ENCODE measurements at places on chromosomes 1 and 21. TPM values are rescaled to one million over a fixed set of nuclear protein-coding genes. Genes with fewer than 3 reads are reported as not detected.

The WDR64 gene
- 0.35 TPM for total RNA-seq

The TMEM79 gene
- total RNA-seq = 3.2 TPM

The FOXE3 gene
- not detected for total RNA-seq

The PRKAA2 gene
- total RNA-seq = not detected

The ASAP3 gene
- 6.4 TPM for total RNA-seq

The ERRFI1 gene
- total RNA-seq = 1.8 TPM

The C1QA gene
- total RNA-seq = not detected

The AMY1B gene
- total RNA-seq = not detected

The CHIT1 gene
- 0.13 TPM for total RNA-seq

The PSRC1 gene
- 1.7 TPM for total RNA-seq

GRCh38 chr1:215637041-215637573 is 70.0 kb downstream of the KCTD3 start:
- no peak for DNase-seq

GRCh38 chr1:192559115-192560006 is 16.2 kb upstream of the RGS1 start:
- DNase-seq = no peak

DNA sequence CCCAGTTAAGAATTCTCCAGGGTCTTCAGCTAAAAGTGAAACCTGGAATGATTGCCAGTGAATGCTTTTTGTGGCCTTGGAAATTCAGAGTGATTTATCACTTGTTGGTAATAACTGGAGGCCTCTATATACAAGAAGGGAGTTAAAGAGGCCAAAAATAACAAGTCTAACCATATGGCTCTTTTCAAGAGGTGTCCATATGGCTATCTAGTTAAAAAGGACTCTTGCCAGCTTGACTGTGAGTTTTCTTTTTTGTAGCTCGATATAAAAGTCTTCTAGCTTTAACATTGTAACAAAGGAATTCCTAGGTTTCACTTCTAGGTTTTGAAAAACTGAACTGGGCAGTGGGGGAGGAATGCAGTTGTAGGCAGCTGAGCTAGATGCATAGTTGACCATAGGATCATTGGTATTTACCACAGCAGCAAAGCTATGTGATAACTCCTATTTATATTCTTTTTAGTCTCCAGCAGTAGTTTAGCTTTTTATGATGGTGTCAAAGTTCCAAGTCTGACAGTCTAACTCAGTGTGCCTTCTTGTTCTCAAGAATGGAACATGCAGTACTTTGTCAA is 44.4 kb downstream of the CACHD1 start:
- no peak for DNase-seq

DNA sequence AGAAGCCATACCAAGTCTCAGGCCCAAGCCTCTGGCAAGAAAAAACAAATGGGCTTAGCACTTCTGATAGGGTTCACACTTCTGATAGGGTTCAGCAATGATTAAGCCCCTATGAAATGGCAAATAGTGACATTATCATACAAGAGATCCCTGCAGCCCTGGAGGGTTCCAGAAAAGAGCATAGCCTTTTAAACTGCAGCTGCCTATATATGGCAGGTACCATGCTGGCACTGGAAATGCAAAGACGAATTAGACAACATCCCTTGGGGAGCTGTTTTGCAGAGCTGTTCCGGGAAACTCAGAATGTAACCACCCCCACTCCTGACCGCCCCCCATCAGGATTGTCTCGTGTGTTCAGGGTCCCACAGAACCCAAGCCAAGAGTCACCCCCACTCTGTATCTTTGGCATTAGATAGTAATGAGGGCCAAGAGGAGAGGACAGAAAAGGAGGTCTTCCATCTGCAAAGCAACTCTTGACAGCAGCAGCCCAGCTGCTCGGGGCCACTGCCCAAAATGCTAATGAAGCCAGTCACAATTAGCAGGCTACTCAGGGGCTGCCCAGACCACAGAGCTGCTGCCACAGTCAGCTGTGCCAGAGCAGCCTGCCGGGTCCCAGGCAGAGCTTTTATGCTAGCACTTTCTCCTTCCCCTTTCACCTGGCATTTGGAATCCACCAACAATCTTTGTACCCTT is 50.9 kb downstream of the ITPKB start:
- DNase-seq = no peak

DNA sequence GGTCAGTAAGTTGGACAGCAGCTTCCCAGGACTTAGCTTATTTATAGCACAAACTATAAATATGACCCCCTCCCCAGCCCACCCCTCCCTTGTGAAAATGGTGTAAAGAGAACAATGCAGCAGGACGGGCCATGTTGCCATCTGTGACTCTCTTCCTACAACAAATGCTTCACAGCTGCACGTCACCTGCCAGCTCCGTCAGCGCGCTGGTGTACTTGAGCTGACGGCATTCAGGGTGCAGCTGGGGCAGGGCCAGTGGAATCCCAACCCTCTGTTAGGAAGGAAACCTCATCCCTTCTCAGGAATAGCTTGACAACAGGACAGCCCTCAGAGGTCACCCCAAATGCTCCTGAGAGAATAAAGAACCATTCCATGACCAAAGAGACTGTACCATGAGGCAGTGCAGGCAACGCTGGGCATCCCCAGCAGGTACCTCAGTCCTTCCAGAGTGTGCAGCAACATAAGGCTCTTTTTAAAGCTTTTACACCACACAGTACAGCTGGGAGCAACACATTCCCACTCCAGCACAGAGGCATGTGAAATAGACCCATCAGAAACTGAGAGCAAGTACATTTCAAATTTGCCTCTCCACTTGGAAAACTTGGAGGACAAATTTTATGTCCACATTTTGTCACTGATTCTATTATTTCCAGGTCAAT is 85.0 kb downstream of the ATP1A1 start:
- no peak for DNase-seq

DNA sequence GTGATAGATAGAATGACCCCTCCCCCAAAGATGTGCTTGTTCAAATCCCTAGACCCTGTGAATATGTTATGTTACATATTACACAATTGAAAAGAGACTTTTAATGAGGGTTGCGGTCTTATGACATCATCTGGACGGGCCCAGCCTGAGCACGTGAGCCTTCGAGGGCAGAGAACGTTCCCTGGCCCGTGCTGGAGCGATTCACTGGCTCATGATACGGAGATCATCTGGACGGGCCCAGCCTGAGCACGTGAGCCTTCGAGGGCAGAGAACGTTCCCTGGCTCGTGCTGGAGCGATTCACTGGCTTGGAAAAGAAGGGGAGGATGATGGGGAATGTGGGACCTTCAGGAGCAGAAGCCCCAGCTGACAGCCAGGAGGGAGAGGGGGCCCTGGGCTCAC is 34.4 kb upstream of the COL18A1 start:
- no peak for DNase-seq

GRCh38 chr1:243457363-243457982 is 201.6 kb downstream of the SDCCAG8 start:
- DNase-seq = no peak

GRCh38 chr1:58041621-58042020 is 504.9 kb downstream of the OMA1 start:
- no peak for DNase-seq

GRCh38 chr1:200368556-200368955 is 41.3 kb downstream of the ZNF281 start:
- DNase-seq = no peak

GRCh38 chr1:106944721-106945120 is 111.8 kb upstream of the PRMT6 start:
- no peak for DNase-seq

GRCh38 chr1:221419513-221420095 is 322.3 kb downstream of the DUSP10 start:
- no peak for DNase-seq

GRCh38 chr1:30489737-30490389 is 233.5 kb downstream of the MATN1 start:
- no peak for DNase-seq

DNA sequence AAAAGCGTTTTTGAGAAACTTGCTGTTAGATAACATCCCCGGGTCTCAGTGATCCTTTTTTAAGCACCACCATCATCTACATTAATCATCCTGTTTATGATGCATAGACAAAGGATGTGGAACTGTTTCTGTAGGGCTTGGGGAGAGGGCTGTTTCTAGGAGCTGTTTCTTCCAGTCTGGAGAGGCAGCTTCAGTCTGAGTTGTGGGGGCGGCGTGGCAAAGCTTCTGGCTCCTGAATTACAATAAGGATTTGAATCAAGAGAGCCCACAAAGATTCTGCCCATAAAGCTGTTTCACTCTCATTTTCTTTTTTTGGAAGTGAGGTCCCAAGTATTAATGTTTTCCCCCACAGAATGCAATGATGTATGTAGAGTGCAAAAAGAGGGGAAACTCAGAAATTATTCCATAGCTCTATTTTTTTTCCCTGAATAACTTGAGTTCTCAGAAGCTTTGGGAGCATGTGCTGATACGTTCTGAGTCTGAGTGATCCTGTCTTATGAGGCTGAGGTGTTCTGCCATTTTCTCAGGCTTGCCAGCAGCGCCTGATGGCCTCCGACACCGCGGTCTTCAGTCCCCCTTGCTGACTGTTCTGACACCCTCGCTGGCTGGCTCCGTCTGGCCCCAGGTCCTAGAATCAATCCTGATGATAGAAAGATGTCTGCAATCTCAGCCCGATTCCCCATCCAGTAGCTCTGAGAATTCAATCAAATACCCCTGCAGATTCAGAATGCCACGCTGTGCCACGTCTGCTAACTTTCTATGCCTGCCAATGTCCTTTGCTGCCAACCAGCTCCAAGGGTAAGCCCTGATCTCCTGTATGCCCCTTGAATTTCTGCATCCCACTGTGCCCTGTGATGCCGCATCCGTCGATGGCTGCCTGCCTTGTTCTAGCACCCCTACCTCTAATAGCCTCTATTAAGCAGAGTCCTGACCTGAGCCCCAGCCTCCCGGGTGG is 92.4 kb upstream of the AKT3 start:
- DNase-seq = no peak

DNA sequence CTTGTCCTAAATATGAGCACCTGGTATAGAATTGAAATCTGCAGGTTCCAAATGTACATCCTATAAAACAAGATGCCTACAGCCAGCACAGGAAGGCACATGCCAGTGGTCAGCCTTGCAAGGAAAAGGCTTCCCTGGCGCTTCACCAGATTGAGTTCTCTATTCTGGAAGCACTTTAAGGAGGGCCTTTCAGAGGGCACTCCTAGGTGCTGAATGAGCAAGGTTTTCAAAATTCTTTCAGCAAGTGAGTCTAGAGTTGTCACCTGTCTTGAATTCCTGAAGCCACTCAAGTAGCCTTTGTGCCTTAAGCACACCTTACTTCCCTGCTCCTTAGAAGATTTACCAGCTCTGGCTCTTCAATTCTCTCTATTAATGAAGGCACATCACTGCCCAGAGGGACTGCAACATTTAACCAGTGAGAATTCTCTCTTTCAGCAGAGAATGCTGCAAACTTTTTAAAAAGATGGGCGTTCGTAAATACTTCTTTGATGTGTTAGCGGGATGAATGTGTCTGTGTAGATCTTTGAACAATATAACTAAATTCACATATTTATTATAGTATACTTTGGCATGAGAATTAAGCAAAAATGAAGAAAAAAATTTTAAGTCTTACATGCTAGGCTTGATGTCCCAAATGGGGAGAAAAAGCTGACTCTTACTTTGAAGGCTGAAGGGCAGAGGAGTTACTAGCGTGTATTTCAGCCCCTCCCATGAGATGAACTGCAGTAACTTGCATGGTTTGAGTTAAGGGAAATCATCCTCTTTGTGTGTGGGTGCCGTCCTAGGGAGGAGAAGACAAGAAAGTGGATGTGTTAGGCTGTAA is 162.0 kb downstream of the NTPCR start:
- DNase-seq = no peak

- DNase-seq = no peak
Measured at GRCh38 chr1:51241119-51241518, 5.0 kb downstream of the RNF11 start.

DNA sequence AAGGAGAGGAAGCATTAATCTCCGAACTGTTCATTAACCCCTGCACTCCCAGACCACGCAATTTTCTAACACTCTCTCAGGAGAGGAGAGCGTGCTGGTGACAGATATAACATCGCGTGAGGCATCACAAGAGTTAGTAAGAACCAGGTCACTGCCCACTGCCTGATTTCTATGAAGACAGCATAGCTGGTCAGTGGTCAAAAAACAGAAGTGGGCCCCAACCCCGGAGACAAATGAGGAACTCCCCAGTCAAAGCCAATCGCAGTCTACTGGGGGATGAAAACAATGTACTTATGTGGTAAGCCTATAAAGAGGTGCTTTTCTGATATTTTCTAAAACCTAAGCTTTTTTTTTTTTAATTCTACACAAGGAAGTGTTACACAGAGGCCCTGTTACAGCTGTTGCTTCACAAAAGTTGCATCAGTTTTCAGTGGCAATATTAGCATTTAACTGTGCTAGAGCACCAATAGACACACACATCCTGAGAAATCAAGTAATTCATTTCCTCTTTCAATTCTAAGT is 231.8 kb upstream of the IRF2BP2 start:
- DNase-seq = no peak

DNA sequence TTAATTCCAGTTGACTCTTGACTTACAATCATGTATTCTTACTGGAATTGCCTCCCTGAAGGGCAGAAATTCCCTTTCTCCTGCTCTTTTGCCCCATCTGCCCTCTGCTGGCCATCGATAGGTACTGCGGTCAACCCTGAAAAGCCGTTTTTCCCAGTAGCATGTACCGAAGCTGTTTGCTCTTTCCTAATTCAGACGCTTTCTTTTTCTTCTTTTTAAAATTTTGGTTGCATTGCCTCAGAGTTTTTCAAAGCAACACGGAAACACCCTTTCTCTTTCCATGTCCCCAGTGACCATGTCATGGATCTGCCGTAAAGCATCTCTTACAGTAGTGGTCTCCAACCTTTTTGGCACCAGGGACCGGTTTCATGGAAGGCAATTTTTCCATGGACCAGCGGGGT is 164.2 kb upstream of the C1orf21 start:
- no peak for DNase-seq

DNA sequence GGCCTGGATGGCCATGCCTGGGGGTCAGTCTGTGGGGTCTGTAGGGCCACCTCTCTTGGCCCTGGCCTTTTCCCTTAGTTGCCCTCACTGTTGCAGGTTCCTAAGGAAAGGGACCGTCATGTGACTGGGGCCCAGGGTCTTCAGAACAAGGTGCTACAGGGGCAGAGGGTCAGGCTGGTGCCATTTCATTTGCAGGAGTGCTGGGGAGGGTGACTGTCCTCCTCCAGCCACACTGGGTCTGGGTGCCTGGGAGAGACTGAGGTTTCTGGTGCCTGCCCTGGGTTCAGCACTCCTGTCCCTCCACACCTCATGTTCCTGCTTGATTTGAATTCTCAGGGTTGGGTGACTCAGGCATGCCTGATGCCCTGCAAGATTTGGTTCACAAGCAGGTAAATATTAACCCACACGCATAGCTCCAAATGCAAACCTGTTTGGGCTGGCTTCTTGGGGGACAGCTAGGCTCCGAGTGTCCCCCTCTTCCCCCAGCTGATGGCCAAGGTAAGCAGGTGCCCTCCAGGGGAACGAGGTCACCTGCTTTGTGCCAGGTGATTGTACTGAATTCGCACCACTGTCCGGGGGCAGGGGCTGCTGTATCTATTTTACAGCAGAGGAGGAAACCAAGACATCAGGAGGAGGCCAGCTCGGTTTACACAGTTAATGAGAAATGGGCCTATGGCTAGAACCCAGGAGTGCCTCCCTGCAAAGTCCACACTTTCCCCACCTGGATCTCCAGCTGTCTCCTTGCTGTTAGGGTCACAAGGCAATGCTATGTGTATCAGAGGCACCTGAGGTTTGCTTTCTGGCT is 20.3 kb downstream of the ARHGEF10L start:
- no peak for DNase-seq

GRCh38 chr1:20167126-20167525 is 18.8 kb upstream of the UBXN10 start:
- DNase-seq = no peak

All from T-helper 17 cell (primary cell).